ENCODE measurements at places on chromosomes 7 and 10. TPM values are rescaled to one million over a fixed set of nuclear protein-coding genes. Genes with fewer than 3 reads are reported as not detected.
A peak's percentile ranks its signal among the peaks of the same experiment; 100 is the strongest.

DNA sequence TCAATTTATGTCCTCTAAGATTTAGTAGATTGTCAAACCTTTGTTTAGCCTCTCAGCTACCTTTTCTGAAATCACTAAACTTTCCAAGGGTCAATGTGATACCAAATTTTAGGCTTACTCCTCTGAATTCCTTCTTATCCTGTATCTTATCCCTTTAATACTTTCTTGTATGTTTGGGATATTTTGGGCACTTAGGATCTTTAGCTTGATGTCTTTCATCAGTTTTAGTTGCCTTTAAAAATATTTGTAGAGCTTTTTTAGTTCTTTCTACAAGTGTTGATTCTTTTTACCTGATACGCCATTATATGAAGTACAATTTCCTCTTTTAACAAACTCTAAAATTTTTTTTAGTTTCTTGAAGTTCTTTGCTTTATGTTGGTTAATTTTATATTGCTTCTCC, 30.7 kb upstream of the HDAC9 start:
- DNase-seq = no peak

IFIT2 gene
- 3.5 TPM for total RNA-seq

GRCh38 chr7:70670288-70670687, 461.7 kb upstream of the GALNT17 start:
- no peak for DNase-seq

AGR3 gene
- not detected for total RNA-seq

LLCFC1 gene
- total RNA-seq = not detected

DNA sequence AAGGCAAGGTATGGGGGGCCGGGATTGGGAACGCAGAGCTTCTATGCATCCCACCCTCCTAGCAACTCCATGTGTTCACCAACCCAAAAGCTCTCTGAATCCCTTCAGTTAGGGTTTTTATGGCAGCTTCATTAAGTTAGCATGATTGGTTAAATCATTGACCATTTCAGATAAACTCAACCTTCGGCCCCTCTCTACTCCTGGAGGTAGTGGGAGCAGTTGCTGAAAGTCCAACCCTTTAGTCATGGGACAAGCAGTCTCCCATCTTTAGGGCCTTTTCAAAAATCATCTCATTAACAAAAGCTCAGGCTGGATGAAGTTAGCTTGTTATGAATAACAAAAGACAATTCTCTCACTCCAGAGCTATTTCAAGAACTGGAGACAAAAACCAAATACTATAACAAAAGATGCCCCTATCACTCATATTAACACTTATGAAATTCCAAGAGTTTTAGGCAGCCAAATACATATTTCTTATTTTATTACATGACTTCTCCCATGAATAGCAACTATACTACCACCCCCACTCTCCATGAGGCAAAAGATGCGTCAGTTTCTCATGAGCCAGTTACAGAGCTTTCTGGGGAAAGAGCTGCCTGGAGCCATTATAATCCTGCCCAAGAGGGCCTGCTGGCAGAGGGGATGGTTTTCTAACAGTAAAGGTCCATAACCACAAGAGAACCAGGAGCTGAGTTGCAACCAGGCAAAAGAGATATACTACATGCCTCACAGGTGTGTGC, 44.6 kb downstream of the SLC16A12 start:
- no peak for DNase-seq

DNA sequence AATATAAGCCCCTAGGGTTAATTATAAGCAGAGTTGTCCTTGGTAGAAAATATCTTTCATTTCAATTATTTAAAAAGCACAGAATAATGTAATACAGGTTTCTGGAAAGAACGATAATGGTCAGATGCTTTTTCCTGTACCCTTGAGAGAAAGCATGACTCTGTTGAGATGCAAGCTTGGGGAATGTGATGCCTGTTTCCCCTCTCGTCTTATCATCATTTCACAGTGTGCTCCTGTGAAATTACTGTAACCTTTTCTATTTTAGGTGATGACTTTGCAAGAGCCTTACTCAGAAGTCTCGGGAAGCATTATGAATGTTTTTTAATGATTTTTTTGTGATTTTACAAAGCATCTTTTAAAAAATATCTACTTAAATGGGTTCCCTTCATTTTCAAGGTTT, 243.0 kb downstream of the POLR1F start:
- DNase-seq = no peak

- no peak for DNase-seq
Observed at GRCh38 chr7:44377681-44378421, 52.5 kb upstream of the CAMK2B start.

ATG9B gene
- not detected for total RNA-seq

DNA sequence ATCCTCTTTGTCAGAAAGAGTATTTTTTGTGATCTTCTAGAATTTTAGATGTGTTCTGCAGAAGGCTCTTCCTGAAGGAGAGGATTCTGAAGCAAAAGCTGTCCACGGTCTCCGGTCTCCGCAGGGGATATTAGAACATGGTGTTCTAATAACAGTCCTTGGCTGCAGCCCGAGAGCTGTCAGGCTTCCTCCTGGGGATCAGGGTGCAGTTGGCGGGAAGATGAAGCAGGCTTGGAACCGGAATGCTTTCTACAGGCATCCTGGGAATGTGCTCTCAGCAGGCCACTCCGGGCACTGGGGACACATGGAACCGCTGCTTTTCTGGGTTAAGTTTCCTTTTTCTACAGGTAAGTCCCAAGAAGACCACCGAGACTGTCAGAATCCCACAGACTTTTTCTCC, 118.6 kb upstream of the PARD3 start:
- no peak for DNase-seq

DNA sequence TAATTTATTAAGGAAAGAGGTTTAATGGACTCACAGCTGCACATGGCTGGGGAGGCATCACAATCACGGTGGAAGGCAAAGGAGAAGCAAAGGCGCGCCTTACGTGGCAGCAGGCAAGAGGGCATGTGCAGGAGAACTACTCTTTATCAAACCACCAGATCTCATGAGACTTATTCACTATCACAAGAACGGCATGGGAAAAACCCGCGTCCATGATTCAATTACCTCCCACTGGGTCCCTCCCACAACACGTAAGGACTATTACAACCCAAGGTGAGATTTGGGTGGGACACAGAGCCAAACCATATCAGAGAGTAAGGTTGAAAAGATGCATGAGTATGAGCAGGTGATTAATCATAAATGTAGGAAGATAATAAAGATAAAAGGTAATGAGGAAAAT, 3.2 kb upstream of the JCAD start:
- peak; percentile 49 for DNase-seq

CTTNBP2 gene
- not detected for total RNA-seq

Measured in A172 (cell line).